ENCODE measurements at places on chromosomes 11 and 22.

DNA sequence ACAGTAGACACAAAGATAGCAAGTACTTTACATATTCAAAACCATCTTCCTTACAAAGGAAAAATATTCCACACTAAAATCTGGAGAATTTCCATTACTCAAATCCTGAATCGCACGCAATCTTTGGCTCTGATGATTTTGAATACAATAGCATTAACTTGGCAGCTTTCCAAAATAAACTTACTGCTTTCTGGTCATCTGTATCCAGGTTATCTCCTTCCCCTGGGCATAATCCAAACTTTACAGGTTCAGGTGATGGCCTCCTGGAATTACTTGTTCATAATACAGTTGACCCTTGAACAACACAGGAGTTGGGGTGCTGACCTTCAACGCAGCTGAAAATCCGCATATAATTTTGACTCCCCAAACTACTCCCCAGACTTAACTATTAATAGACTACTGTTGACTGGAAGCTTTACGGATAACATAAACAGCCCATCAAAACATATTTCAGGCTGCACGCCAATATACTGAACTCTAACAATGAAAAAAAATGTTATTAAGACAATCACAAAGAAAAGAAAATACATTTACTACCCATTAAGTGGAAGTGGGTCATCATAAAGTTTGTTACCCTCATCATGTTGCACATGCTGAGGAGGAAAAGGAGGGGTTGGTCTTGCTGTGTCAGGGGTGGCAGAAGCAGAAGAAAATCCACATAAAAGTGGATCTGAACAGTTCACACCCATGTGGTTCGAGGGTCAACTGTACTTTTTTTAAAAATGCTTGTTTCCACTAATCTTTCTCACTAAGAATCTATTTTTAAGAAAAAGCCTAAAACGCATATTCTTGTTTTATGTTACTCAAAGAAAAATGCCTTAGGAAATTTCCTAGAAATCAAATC is 6.5 kb downstream of the MTMR2 start:
- DNase-seq: no peak

- DNase-seq: no peak
Observed at GRCh38 chr11:126697936-126698335, 302.6 kb downstream of the KIRREL3 start.

DNA sequence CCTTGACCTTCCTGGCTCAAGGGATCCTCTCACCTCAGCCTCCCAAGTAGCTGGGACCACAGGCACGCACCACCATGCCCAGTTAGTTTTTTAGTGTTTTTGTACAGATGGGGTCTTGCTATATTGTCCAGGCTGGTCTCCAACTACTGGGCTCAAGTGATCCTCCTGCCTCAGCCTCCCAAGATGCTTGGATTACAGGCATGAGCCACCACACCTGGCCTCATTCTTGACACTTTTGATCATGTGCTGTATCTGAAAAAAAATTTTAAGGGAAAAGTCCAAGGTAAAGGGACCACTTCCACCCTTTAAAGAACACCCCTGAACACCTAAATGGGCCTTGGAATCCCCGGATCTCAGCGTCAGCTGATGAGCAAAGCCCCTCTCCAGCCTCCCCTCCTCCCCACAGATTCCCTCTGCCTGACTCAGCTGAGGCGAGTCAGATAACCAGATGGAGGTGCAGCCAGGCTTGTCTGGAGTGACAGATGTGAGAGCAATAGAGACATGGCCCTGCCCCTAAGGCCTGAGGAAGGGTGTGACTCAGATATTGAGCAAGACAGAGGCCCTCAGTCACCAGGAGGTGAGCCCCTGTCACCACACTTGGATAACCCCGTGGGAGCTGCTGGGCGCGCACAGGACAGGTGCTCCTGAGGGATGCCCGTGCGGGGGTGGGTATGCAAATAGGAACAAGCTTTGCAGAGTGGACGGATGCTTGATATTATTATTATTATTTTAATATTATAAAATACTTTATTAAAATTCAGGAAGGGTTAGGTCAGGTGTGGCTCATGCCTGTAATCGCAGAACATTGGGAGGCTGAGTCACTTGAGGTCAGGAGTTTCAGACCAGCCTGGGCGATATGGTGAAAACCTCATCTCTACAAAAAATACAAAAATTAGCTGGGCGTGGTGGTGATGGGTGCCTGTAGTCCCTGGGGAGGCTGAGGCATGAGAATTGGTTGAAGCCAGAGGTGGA is 5.0 kb upstream of the CCDC88B start:
- peak; percentile 95 for DNase-seq

GRCh38 chr22:33851821-33852384 is 68.4 kb downstream of the LARGE1 start:
- DNase-seq: no peak

DNA sequence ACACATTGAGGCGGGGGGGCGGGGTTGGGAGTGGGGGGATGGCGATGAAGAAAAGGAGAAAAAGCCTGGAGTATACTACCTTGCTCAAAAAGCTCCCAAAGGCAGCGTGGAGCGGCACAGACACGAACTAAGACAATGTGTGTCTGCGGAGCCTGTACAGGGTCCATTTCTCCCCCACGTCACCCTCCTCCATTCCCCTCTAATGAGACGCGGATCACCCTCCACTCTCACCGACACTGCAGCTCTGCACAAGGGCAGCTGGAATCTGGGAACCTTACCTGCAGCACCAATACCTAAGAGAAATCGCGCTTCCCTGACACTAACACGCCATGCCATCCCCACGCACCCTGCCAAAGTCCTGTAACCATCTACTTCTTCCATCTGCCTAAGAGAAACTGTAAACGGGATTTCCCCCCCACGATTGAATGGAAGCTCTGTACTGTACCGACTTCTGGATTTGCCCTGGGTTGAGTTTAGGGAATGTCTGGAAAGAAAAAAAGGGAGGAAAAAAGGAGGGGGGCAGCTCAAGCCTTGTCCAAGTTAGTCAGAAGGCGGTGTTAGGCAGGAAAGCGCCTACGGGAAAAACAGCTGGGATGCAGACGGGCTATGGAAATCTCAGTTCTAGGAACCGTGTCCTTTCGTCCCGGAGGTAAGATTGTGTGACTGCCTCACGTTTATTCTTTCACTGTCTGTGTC is 125.7 kb upstream of the C11orf58 start:
- DNase-seq: no peak

- DNase-seq: no peak
Observed at GRCh38 chr11:34748036-34748435, 127.1 kb downstream of the EHF start.

- peak; percentile 34 for DNase-seq
Observed at GRCh38 chr11:57460022-57460757, at the start of gene RTN4RL2. Gene RTN4RL2, plus strand, starts transcription at chr11:57460528. Its CDS starts 338 bp downstream, at chr11:57460866.

DNA sequence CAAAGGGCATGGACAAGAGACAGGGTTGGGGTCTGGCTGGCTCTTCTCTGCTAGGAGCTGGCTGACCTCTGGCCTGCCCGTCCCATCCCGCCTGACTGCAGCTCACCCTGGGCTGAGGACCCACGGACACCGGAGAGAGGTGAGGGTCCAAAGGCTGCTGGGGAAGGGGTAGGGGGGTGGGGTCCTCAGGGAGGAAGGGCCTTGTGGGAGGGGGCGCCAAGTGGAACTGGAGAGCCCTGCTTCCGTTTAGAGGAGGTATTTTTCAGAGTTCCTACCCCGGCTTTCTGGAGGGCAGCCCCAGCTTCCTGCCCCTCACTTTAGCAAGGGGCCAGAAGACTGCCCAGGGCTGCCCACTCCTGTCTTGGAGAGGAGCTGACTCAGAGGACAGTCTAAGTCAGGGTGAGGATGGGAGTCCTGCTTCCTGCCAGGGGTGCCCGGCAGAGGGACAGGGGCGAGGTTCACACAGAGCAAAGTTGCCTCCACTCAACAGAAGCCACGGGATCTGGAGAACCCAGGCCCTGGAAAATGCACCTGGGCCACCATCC is 7.1 kb downstream of the LARGE2 start:
- DNase-seq: no peak

DNA sequence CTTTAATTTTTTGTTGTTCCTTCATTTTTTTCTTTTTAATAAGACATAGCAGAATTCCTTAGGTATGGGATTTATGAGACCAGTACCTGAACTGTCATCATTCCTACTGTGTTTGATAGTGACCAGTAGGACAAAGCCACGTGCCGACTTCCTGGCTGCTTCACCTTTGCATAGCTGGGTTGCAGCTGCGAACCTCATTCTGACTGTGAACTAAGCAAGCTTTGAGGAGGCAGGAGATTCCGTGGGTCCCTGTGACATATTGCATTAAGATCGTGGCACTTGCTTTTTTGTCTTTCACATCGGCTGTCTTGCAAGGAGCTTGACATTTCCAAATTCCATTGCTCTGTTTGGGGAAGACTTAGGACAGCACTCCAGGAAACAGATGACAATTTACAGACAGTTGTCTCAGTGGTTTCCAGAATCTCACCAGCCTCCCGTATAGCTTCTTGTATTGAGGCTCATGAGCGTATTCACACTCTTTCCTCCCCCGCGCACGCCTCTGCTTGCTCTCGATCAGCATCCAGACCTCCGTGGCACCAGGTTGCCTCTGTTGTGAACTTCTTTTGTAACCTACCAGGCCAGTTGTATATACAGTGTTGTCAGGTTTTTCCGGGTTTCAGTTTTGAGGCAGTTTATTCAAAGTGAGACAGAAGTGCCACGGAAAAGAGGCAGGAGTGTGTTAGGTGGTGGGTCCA is 101.7 kb downstream of the CWC15 start:
- DNase-seq: no peak

DNA sequence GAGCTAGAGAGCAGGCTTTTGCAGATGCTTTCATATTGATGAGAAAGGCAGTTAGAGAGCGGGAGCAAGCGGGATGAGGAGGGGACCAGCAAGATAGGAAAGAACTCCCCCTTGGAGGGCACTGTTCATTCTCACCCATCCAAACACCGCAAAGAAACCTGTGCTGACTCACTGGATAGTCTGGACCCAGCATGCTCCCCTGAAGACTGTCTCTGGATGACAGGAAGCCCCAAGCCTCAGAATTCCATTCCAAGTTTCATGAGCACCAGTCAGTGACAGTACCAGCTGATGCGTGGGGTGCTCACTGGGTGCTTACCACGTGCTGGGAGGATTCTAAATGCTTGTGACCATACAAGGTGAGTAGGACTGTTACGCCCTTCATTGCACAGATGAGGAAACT is 34.2 kb downstream of the MICAL3 start:
- no peak for DNase-seq

DNA sequence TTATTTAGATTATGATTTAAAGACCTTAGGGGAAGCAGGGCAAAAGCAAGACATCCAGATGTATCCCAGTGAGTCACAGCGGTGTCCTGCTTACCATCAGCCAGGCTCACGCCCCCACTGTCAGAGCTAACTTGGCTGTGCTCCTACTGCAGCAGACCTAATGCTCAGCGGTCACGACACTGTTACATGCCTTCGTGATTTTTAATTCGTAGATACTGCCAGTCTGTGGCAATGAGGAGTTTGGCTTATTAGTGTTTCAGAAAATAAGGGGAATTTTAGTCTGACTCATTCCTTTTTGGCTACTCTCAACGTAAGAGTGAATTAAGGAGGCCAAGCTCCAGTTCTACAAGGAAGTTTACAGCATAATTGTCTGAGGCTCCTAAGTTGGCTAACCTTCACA is 22.7 kb downstream of the EFCAB6 start:
- DNase-seq: no peak

GRCh38 chr11:7060868-7061267 is 27.9 kb upstream of the RBMXL2 start:
- no peak for DNase-seq

GRCh38 chr11:88188251-88188931 is 13.1 kb upstream of the RAB38 start:
- no peak for DNase-seq

DNA sequence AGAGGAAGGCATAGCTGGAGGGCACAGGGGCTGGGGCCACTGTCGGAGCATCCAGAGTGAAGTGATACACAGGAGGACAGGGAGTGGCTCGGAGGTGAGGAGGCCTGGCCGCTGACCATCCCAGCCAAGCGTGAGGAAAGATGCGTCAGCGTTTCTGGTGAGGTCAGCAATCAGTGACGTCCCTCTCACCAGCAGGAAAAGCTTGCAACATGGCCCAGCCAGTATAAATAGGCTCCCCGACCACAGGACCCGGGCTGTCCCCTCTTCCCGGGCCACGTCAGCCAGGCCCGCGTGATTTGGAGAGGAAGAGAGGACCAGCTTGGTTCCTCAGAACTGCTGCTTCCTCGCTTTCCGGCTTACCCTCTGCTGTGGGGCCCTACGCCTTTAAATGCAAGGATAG is 4.2 kb upstream of the OSM start:
- no peak for DNase-seq

DNA sequence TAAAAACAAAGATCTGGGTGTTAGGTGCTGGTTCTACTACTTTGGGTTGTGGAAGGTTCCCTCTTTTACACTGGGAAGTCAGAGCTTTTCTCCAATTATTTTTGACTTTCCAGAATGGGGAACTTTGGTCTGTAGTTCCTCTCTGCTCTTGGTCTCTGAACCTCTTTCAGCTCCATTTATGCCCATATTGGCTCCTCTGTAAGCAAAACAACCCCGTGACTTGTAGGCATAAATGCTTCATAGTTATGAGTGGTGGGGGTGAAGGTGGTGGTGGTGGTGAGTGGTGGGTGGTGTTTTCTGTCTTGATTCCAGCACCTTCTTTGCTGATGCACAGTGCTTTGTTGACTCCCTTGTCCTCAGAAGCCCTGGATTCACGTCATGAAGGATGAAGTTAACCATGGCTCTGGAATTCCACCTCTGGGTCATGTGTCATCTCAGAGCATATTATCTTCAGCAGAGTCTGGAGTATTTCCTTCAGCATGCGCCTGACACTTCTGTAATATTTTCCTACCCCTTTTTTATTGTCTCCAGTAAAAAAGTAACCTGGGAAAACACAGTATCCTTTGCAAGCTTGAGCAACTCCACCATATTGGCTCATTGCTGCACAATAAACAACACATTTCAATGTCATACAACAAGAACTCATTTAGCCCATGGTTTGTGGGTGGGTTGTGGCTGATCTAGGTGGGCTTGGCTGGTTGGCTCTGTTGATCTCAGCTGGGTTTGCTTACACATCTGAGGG is 24.1 kb upstream of the GRK3 start:
- DNase-seq: no peak

DNA sequence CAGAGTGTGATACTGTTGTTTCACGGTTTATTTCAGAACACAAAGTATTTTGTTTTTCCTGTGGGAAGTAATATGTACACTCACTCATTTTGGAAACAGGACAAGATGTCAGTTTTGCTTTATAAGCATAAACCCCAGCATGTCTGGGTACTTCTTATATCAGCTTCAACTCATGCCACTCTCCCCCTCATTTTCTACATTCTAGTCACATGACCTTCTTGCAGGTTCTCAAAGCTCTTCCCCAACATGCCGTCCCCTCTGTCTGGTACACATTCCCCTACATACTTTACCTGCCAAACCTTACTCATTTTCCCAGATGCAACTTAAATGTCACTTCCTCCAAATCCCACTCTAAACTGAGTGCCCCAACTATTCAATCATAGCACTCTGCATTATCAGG is 1.6 kb upstream of the CTR9 start:
- DNase-seq: no peak

DNA sequence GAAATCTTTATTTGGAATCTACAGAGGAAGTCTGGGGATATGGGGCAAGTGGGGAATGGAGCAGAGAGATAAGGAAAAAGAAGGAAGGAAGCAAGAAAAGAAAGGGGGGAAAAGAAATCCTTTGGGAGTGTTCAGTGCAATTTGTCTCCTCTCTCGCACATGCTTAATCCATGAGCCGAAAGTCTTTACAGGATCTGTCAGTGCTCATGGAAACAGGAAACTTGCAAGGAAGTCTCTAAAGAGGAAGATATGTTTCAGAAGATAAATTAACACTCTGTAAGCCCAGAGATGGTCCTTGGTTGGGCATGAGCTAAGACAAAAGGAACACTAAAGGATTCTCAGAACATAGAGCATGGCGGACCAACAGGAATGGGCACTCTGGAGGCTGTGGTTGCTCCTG is 47.9 kb upstream of the FLI1 start:
- DNase-seq: no peak

- no peak for DNase-seq
Observed at GRCh38 chr11:105153392-105153791, 13.8 kb upstream of the CARD18 start.

All from SW 1271 (cell line).